ENCODE measurements at places on chromosomes 5 and 9. TPM values are rescaled to one million over a fixed set of nuclear protein-coding genes. Genes with fewer than 3 reads are reported as not detected.

DAB2 gene
- polyA plus RNA-seq = 18.2 TPM

FOXD4L4 gene
- polyA plus RNA-seq = not detected

AQP3 gene
- 29.9 TPM for polyA plus RNA-seq

SPATA31D4 gene
- polyA plus RNA-seq = not detected

B4GALT7 gene
- polyA plus RNA-seq = 15.0 TPM

PCDHB3 gene
- polyA plus RNA-seq = not detected
